ENCODE measurements at places on chromosomes 3 and 15.

GRCh38 chr15:85839643-85840042, 44.9 kb upstream of the KLHL25 start:
- DNase-seq, result no peak

DNA sequence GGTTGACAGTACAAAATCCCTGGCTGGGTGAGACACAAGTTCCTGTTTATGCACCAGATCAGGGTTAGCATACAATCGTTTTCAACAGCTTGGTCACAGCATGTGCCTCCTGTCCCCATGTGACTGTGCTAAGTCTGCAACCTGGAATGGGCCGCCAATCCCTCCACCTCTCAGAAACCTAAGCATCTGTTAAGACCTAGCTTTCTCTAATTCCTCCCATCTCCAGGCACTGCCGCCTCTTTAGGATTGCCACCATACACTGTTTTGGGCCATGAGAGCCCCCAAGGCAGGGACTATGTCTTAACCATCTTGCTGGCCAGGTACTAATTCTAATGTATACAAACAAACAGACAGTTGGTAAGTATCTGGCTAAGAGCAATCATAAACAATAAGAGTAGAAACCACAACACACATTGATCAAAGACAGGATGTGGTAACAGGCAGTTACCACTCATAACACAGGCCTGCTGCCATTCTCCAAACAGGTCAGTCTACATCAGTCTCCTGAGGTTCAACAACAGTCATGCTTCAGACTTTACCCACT, 25.6 kb downstream of the SEC22C start:
- DNase-seq, result no peak

DNA sequence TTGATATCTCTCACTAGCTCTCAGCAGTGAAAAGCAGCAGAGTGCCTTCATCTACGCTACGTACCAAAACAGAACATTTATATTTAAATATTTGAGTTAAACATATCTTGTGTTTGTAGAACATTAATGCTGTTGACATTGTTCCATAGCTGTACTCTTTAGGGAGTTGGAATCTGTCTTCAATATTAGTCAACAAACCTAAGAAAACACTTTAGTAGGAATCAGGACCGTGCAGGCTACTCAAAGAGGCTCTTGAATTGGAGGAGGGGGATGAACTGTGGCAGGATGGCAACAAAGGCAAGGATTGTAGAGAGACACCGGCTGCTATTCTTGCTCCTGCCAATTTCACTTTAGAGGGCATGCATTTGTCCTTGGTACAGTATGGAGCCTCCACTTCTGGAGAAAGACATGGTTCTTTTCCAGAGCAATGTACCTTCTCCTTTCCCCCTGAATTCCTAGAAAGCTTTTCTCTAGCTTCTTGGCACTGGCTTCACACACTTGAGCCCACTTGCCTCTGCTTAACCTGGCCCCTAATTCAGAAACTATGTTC, 265.9 kb downstream of the CD47 start:
- no peak for DNase-seq

DNA sequence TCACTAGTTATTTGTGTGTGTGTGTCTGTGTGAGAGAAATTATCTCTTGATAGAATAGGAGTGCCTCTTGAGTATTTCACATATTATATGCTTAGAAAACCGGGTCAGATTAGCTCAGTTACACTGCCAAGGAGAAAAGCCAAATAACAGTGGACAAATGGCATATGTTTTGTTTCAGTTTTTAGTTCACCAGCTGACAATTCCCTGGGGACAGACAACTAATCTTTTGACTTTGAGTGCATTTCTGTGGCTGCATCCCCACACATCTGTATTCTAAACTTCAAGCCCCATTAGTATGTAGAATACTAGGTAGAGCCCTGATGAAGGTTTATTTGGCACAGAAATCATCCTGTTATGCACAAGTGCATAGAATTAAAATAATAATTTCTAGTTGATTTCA, 227.7 kb upstream of the CNTN3 start:
- no peak for DNase-seq

- DNase-seq, result no peak
Observed at GRCh38 chr15:59237119-59237855, 30.6 kb downstream of the LDHAL6B start.

- no peak for DNase-seq
Observed at GRCh38 chr3:128483657-128484403, 9.2 kb downstream of the GATA2 start.

GRCh38 chr3:131880948-131881347, 153.9 kb downstream of the CPNE4 start:
- no peak for DNase-seq

DNA sequence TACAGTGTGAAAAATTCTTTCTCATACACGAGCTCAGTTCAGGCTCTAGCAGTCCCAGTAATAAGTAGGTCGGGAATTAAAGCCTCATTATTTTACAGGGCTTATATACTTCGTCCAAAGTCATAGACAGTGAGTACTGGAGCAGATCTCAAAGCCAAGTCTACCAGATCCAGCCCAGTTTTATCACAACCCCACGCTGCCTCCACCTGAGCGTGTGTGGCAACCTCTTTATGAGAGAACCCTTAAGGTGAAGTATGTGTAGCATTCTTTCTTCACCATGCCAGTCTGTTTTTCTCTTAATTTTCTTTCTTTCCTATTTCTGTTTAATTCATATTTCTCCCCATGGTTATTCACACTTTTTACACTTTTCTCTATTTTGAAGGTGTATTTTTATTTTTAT, 574.6 kb upstream of the ARPP21 start:
- no peak for DNase-seq

DNA sequence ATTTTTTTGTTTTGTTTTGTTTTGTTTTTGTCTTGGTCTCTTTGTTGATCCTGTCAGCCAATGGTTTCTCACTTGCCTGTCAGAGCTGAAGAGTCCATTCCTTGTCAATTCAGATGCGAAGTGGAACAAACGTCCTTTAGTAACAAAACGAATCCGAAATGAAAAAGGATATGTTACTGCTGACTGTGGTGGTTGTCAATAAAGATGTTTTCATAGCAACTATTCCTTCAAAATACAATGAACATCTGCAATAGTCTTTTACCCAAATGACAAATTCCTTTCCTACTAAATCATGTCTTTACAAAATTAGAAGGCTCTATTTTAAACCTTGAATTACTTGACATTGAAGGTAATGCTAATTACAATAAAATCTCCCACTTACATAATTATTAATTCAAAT, 134.7 kb downstream of the SERPINI1 start:
- no peak for DNase-seq

DNA sequence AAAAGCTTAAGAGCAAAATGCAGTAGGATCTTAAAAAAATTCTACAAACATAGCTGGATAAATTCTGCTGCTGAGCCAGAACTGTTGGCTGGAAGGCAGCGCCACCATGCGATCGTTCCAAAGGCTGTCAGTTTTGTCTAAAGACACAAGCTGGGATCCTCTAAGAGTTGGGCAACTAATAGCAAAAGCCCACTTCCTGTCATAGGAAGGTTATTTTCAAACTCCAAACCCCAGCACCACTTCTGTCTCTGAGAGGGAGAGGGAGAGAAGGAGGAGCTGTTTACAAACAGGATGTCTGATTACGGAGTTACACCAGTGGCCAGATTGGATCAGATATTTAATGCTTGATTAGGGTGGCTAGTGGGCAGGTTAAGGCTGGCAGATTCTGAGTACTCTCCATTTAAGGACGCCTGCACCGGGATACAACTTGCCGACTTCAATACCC, 44.0 kb downstream of the EIF4E3 start:
- no peak for DNase-seq

DNA sequence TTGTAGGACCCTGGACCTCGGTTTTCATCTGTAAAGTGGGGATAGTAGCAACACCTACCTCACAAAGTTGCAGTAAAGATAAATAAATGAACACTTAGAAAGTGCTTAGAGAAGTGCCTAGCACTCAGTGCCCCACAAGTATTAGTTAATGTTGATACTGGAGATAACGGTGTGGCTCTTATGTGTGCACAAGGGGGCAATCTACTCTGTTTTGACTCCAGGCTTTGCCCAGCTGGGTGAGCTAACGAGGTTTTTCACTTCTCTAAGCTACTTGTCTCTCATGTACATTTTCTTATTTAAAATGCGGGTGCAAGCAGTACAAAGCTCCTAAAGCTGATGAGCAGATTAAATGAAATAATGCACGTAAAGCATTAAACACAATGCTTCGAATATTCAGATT, 193.5 kb upstream of the ICE2 start:
- DNase-seq, result no peak

DNA sequence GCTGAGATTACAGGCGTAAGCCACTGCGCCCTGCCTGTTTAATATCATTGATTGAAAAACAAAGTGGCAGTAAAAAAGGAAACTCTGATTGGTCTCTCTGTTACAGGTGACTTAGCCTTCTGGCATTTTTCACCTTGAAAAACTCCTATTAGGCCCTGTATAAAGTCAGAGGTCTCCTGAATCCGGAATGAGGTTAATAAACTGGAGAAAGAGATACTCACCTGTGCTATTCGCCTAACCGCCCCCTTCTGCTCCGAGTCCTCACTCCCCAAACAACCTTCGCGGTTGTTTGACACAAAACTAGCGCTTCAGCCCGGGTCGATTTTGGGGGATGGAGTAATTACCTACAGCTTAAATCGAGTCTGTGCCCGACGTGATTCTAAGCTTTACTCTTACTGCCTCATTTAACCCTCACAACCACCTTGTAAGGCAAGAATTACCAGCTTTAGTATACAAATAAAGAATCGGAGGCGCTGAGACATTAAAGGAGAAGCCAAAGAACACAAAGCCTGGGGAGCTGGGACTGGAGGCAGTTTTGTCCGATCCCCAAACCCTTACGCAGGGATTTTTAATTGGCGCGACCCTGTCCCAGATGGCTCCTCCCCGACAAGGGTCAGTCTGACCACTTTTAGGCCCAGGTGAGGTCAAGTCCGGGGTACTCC, 441 bp downstream of the CEP70 start:
- no peak for DNase-seq

- no peak for DNase-seq
Observed at GRCh38 chr3:175469124-175469523, 610.0 kb downstream of the NAALADL2 start.

DNA sequence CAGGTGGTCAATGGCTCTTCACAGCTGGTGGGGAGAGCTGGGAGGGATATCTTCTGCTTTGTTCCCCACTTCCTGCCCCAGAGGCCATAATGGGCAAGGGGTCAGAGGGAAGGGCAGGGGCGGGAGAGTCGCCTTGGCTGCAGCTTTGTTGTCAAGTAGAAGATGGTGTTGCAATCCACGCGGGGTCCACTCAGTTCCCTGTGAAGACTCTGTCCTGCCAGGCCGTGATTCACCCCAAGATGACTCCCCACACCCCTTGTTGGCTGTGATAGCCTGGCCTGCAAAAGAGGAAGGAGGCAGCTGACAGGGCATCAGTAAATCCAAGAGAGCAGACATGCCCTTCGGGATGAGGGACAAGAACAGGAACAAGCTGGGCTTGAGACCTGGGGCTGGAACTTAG, 6.9 kb downstream of the GALNT15 start:
- no peak for DNase-seq

DNA sequence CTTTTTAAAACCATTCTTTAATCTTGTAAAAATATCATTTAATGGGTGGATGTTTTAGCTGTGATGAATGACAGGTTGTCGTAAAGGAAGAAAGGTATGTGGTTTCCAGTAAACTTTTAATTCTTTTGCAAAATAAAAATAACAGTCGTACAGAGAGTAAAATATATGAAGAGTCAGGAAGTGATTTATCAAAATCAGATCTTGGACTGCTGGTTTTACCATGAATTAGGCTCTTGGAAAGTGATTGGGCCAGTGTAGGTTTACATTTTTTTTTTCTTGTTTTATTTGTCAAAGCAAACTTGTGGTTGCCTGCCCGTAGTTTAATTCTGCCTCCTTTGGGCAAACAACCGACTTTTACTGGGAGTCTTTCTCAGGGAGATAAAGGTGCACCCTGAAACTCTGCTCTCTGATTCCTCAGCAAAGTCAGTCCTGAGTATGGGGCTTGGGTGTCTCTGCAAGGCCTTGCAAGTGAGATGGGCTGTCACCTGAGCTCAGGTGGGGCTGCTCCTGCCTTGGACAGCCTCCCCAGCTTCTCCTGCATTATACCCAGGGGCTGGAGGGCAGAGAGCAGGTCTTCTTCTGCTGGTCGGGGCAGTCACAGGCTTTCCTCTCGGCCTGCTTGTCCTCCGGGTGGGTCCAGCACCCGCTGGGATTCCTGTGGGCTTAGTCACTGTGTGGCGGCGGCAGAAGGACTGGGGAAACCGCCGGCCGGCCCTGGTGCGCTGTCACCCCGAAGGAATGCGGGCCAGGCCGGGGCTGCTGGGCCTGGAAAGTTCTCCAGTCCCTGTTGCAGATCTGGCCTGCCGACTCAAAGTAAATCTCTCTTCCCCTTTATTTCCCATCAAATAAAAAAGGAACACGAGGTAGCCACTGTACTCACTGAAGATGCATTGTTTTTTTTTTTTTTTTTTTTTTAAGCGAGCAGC, 79.0 kb downstream of the IGF1R start:
- DNase-seq, result no peak

DNA sequence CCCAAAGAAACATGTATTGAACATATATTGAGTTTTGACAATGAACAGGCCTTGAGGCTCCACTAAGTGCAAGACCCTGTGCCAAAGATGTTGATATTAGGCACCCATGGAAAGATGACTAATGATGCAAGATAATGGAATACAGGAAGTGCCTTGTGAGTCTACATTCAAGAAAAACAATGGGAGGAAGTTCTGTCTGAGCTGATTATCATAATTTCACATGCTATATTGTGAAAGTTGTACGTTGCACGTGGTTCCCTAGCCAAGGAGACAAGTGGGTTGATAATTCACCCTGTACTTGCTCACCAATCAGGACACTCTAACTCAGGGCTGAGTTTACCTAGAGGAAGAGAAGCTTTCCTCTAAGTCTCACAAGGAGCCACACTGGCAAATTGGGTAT, 186.9 kb upstream of the STAC start:
- no peak for DNase-seq

DNA sequence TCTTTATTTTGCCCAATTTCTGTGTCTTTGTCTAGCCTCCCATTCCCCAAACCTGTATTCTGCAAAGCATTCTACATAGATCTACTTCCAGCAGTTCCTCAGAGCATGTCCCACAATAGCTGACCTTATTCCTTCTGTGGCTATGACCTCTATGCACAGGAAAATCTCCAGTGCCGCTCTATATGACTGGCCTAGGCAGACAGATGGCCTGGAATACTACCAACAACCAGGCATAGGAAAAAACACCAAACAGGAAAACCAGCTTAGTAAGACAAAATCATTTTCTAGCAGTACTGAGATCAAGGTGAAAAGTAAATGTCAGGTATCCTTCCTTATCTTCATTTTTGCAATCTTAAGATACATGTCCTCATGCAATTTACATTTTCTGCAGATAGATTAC, 1115.0 kb downstream of the IGSF11 start:
- DNase-seq, result no peak

- DNase-seq, result no peak
Observed at GRCh38 chr3:180123928-180124327, 87.2 kb upstream of the PEX5L start.

DNA sequence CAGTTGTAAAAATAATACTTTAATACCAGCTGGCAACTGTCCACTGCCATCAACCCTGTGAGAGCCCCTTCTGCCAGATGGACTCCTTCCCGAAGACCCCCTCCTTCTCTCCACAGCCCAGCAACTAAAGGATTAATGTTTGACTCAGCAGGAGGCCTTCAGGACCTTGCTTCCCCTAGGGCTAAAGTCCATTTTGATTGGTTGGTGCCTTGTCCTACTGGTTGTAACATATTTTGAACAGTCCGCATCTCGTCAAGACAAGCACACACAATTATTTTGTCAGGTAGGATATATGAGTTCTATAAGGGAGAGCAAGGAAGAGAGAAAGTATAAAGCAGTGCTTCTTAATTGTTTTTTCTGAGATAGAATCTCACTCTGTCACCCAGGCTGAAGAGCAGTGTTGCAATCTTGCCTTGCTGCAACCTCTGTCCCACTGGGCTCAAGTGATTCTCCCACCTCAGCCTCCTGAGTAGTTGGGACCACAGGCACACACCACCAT, 18.6 kb downstream of the ACOX2 start:
- no peak for DNase-seq
